ENCODE measurements at places on chromosomes 6 and 20. TPM values are rescaled to one million over a fixed set of nuclear protein-coding genes. Genes with fewer than 3 reads are reported as not detected.

The AHI1 gene
- total RNA-seq = 22.7 TPM

The ADGRG6 gene
- total RNA-seq = 0.55 TPM

The TBX18 gene
- not detected for total RNA-seq

The PROCR gene
- 1.1 TPM for total RNA-seq

The C20orf96 gene
- 6.4 TPM for total RNA-seq

The SLC32A1 gene
- not detected for total RNA-seq

The SH3BGRL2 gene
- 0.12 TPM for total RNA-seq

The GHRH gene
- not detected for total RNA-seq

The FBXO5 gene
- 41.8 TPM for total RNA-seq

The TENT5A gene
- total RNA-seq = 0.51 TPM

The SLC17A2 gene
- total RNA-seq = not detected

The TUBE1 gene
- total RNA-seq = 37.2 TPM

The LEMD2 gene
- 51.4 TPM for total RNA-seq

The ANKRD66 gene
- total RNA-seq = not detected

The BHLHE23 gene
- not detected for total RNA-seq

The CDK5RAP1 gene
- 40.3 TPM for total RNA-seq

The MCCD1 gene
- not detected for total RNA-seq

The CD24 gene
- total RNA-seq = 0.26 TPM

The VGLL2 gene
- not detected for total RNA-seq

The MAFB gene
- not detected for total RNA-seq

The FBXL4 gene
- 13.8 TPM for total RNA-seq

The HTR1B gene
- not detected for total RNA-seq

The FAM209B gene
- 0.93 TPM for total RNA-seq

The AK9 gene
- 2.2 TPM for total RNA-seq

The CST7 gene
- total RNA-seq = 83.1 TPM

Data from activated CD4-positive, alpha-beta memory T cell treated with anti-CD3 and anti-CD28 coated beads for 36 hours (primary cell).